ENCODE measurements at places on chromosomes 7 and 10.
A peak's percentile ranks its signal among the peaks of the same experiment; 100 is the strongest.

- no peak for DNase-seq
Measured at GRCh38 chr7:66246554-66247171, 41.5 kb downstream of the TPST1 start.

DNA sequence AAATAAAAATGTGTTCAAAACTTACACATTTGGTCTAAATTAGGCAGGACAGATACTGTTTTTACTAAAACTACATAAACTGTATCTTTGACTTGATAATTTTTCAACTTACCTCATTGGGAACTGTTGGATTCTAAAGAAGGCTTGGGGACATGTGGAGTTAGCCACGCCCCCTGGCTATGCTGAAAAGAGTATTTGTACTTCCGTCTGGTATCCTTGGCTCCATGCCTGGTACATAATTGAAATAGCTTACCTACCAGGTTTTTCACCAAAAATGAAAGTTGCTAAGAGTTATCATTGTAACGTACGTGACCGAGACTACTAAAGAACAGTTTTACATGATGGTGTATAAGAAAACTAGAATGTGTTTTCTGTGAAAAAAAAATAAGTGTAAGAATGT, 604.8 kb upstream of the IGFBP3 start:
- DNase-seq, result peak; percentile 62

DNA sequence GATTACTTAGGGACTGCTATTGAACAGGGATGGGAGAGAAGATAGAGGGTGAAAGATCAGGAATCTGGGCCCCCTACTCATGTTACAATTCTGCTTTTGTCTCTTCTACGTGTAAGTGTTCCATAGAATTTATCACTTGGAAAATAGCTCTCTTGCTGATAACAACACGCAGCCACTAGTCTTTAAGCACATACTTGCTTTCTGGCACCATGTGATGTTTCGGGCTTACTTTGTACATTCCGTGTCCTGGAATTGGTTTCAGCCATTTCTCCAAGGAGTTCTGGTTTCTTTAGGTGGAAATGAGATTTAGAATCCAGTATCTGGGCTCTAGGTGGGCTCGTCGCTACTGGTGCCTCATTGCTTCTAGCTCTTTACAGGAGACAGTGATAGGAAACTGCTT, 59.7 kb downstream of the TFAM start:
- DNase-seq, result no peak

GRCh38 chr7:27148031-27148755, 619 bp upstream of the HOXA6 start:
- DNase-seq, result no peak

All from COLO829 (cell line).